ENCODE measurements at places on chromosomes 13 and 19.

GRCh38 chr13:111047326-111047725, 67.8 kb upstream of the ARHGEF7 start:
- no peak for DNase-seq

DNA sequence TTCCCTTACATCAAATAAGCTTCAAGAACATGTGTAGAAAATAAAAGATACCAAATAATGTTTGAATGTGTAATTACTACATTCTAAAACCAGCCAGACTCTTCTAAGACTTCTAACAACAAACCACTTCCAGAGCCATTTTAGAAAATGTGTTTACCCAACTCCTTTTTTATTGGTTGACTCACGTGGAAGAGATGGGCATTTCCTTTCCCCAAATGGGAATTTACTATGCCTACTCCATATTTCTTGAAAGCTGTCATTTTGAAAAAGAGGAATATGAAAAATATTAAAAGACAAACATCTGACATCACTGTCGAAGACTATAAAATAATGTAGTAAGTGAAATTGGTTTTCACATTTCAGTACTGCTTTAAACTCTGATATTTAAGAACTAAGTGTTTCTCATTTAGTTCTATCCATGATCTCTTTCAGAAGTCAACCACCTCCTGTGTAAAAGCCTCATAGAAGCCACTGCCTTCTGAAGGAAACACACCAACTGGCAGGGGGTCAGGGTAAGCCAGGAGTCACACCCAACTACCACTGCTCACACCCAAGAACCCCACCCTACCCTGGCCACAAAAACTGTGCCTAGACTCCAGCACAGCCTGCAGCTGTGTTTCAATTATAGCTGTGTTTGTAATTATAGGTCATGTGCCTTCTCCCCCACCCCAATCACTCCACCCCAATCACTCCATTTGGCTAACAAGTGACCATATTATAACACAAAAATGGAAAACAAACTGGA, 86.8 kb downstream of the UBL3 start:
- no peak for DNase-seq

- no peak for DNase-seq
Observed at GRCh38 chr13:33518452-33518851, 232.9 kb upstream of the STARD13 start.

DNA sequence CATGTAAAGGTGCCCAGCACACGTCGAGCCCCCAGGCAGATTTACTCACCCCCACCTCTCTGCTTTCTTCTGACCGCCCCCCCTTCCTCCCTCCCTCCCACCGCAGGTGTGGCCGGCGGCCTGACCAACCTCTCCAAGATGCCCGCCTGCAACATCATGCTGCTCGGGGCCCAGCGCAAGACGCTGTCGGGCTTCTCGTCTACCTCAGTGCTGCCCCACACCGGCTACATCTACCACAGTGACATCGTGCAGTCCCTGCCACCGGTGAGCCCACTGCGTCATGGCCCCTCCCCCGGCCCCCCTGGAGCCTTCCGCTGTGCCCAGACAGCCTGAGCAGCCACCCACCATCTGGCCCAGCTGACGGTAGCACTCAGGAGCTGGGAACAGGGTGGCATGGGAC, 8.8 kb downstream of the PRPF31 start:
- no peak for DNase-seq

GRCh38 chr19:7926021-7926726, at the start of gene CTXN1:
TSS of gene CTXN1 (minus strand) at chr19:7926135. CDS start at chr19:7925538, 597 bp downstream.
- peak; percentile 84 for DNase-seq

- no peak for DNase-seq
Observed at GRCh38 chr13:23629566-23630272, 59.5 kb downstream of the TNFRSF19 start.

- no peak for DNase-seq
Observed at GRCh38 chr13:44223770-44224444, 149.7 kb upstream of the SERP2 start.

- no peak for DNase-seq
Observed at GRCh38 chr13:50914848-50915247, 5.3 kb downstream of the RNASEH2B start.

GRCh38 chr13:50493683-50494082, 349.8 kb downstream of the DLEU7 start:
- no peak for DNase-seq

DNA sequence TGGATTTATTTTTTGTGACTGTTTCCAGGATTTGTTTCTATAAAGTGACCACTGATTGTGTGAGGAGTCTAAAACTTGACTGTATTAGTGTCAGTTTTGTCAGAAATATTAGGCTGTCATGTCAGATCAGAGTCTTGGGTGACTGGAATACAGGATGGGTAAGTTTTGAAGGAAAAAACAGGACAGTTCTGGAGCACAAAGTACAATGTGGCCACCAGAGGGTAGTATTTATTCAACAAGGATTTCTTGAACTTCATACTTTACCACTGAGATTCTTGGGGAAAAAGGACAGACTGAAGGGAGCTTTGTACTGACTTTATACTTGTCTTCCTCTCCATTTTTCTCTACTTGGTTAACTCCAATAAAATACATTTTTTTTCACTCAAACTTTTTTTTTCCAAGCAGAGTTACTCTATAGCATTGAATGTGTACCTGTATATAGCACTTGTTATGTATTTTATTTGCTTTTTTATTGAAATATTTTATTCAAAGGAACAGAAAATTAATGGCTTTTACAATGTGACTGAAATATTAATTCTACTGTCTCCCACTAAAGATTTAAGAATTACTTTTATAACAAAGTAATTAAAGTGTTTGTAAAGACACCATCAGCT, 51.1 kb downstream of the LMO7 start:
- DNase-seq: no peak

DNA sequence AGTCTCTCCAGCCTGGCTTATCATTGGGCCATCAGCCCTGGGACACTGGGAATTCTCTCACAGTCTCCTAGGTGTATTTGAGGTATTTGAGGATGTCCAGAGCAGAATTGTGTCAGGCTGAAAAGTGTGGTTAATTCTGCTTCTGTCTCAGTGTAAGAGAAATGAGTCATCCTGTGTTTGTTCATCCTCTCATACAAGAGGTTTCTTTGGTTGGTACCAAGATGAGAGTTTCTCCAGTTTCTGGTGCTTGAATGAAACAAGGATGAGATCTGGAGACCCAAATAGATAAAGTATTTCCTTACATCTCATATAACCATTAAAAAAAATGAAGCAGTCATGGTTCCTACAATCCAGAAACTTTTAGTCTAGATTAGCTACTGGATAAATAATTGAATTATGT, 7.7 kb downstream of the ZNF253 start:
- no peak for DNase-seq

GRCh38 chr19:10091370-10091687, 5.2 kb downstream of the SHFL start:
- DNase-seq: no peak

DNA sequence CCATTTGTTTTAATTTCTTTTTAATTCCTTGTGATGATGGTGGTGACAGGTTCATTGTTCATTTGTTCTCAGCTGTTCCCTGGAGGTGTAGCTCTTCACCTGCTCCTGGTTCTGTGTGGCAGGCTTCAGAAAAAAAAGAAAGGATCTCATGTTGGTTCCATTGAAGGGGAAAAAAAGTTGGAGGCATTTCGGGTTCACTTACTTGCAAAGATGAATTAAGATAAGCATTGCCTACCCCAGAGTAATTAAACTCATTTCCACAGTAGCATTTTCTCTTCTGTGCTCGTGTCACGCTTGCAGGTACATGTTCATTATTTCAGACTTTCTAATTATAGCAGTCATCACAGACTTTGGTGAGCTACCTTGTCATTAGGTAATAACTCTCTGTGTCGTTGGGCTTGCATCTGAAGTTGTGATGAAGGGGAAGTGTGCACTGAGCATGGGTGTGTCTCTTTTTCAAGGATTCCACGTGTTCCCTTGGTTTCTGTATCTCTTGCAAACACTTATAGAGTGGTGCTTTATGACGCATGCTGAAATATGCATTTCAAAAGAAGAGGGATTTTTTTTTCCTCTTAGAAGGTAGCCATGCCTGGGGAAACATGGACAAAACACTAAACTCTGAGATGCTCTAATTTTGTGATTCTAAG, 69.1 kb downstream of the MTUS2 start:
- DNase-seq: no peak

GRCh38 chr19:35396240-35396885, 25.5 kb downstream of the GPR42 start:
- DNase-seq: no peak

DNA sequence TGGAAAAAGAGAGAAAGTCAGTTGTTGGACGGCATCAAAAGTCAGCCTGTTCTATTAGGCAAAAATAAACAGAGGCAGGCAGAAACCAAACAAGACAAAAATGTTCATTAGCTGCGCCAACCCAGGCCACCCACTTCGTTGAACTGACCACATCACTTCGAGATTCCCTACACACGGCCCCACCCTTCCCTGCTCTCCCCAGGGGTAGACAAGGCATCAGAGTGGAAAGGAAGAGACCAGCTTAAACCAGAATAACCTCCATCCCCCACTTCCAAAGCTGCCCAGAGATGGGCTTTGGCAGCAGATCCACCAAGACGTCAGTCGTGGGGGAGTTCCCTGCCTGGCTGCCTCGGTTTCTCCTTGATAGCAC, 204.6 kb upstream of the TSHZ3 start:
- no peak for DNase-seq

DNA sequence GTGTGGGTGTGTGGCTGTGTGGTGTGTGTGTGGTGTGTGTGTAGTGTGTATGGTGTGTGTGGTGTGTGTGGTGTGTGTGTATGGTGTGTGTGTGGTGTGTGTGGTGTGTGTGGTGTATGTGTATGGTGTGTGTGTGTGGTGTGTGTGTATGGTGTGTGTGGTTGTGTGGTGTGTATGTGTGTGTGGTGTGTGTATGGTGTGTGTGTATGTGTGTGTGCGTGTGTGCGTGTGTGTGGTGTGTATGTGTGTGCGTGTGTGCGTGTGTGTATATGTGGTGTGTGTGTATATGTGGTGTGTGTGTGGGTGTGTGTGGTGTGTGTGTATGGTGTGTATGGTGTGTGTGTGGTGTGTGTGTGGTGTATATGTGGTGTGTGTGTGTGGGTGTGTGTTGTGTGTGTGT, 8.1 kb downstream of the SHISA7 start:
- DNase-seq: no peak

DNA sequence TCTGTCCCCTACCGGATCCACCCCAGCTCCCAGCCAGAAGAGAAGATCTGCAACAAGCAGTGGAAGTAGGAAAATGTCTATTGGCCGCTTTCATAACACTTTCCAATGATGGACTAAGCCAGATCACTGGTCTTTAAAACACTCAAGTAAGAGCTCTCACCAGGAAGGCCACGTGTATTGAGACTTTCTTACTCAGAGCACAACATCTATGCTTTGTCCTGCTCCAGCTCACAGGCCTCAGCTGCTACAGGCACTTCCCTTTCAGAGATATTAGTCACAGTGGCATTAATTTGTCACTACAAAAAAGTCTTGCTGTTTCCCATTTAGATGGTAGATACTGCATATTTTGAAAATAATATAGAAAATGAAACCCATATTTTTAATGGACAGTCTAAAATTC, 164.2 kb downstream of the ABCC4 start:
- no peak for DNase-seq

DNA sequence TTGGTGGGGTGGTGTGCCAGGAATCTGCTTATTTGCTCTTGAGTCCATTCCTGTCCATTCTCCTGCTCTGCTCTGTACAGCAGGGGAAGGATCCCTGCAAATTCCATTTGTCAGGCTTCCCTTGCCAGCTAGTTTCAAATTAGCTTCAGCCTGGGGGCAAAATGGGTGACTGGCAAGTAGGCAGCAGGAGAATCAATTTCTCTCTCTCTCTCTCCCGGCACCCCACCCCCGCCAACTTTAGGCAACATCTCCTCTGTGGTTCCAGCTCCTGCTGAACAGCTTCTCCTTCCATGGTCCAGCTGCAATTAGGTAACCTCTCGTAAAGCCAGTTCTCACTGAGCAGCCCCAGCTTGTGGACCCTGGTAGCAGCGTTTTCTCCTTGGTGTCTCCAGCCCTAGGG, 6.7 kb upstream of the MYCBP2 start:
- DNase-seq: no peak

GRCh38 chr13:26412936-26413716, 144.4 kb upstream of the WASF3 start:
- DNase-seq: no peak

- no peak for DNase-seq
Observed at GRCh38 chr13:37709318-37709717, 110.8 kb upstream of the POSTN start.

- no peak for DNase-seq
Observed at GRCh38 chr13:97069050-97069815, 75.0 kb upstream of the OXGR1 start.

DNA sequence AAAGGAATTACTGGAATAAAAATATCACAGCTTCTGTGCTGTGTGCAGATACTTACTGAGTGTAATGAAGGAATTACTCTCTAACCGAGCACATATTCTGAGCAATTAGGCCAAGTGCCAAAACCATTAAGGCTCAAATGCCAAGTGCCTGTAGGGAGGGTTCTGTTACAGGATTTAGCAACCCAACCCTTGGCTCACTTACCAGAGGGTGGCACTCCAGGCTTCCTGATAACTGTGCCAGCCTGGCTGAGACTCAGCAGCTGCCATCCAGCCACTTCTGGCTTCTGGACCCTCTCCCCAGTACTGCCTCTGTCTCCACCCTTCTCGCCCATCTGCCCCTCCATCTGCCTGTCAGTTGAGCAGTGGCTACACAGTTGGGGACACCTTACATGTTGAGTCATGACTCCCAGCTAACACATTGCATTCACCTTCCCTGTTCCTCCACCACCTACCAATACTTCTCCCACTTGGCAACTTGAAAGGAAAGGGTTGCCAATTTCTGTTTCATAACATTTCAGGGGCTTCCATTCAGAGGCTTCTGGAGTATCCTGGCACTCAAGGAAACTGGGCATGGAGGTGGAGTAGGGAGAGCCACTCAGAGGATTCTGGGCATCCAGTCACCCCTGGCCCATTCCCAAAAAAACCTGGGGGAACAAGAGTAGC, 110.5 kb downstream of the COG6 start:
- peak; percentile 33 for DNase-seq

DNA sequence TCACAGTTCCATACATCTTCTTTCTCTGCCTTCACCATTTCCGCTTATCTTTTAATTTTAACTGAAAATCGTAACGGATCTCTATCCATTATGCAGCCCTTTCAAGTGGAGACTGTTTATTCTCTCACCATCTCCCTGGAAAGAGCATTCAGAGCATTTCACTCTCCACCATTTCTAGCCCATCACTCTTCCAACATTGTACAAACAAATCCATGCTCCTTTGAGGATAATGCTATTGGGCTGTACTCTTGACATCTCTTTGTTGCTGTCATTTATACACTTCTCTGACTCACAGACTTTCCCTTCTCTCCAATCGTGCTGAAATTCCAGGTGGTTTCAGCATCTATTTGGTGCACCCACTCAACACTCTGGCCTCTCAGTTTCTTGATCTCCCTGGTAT, 71.4 kb downstream of the NAA16 start:
- no peak for DNase-seq

- no peak for DNase-seq
Observed at GRCh38 chr19:42052241-42052863, 17.7 kb downstream of the GRIK5 start.

DNA sequence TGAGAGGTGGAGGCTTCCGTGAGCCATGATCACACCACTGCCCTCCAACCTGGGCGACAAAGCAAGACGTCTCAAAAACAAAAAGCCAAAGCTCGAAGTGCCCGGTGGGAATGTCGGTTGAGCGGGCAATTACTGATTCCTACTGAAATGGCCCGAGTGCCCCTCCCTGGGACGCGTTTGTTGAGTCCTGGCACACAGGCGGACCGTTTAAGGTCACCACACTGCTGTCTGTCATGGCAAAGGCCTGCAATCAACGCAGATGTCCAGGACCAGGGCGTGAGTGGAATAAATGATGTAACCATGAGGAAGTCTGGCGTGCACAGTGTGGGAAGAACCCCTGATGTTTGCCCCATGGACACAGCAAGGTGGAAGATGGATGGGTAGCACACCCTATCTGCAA, 19.2 kb upstream of the C2CD4C start:
- no peak for DNase-seq

- DNase-seq: no peak
Observed at GRCh38 chr13:110363010-110363409, 55.9 kb downstream of the COL4A2 start.

All from stimulated activated CD4-positive, alpha-beta T cell treated with anti-CD3 and anti-CD28 coated beads, Interleukin-2, amount 100 ng/mL, for 24 hours (primary cell).